ENCODE measurements at places on chromosomes 2 and 18.

DNA sequence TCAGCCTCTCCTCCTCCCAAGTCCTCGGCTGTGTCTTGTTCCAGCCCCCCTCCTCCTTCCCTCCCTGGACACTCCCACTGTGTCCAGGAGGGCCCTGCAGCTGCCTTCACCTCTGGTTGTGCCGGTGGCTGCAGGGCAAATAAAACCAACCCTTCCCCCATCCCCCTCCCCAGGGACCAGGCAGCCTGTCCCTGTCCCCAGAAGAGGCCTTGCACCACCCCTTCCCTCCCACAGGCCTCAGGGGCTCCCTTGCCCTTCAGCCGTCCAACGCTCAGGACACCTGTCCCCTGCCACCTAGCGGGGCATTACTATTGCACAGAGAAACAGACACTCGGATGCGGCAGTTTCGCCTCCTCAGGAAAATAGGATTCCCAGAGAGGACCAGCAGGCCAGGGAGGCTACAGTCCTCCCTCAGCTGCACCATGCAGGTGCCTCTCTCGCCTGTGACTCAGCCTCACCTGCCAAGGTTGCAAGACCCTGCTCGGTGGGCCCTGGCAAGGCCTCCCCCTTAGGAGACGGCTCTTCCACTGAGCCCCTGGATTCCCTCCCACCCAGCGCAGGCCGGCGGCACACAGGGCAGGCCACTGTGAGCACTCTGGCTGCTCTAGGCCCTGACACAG, 5.5 kb upstream of the GPC1 start:
- DNase-seq = no peak

DNA sequence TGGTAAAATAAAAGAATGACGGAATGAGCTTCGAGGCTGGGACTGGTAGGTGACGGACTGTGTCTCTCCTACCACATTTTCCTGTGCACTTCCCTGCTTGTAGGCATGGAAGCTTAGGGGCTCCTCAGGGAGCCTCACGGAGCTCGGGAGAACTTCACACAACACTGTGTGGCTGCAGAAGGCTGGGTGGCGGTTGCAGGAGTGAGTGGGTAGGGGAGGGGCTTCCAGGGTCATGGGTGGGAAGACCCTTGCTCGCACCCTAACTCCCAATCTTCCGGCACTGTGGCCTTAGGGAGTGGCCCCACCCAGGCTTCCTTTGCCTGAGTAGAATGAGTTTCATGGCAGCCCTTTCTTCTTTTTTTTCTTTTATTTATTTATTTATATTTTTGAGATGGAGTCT, 128.6 kb downstream of the INHBB start:
- DNase-seq = no peak

DNA sequence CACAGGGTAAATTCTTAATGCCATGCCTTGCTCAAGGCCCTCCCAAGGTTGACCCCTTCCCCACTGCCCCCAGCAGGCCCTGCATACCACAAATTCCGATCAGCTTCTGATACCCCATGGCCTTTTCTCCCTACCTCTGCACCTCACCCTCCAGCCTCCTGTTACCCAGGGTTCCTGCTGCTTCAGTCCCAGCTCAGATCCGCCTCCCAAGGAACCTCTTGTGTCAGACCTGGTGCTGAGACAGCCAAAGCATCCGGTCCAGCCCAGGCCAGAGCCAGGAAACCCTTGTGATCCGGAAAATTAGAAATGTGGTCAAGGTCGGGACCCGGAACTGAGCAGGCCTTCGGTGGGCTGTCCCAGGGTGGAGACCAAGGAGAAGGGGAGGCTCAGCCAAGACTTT, 231.3 kb downstream of the BCL2 start:
- no peak for DNase-seq

- DNase-seq = peak; percentile 69
Observed at GRCh38 chr2:10668402-10669012, 21.3 kb downstream of the NOL10 start.

DNA sequence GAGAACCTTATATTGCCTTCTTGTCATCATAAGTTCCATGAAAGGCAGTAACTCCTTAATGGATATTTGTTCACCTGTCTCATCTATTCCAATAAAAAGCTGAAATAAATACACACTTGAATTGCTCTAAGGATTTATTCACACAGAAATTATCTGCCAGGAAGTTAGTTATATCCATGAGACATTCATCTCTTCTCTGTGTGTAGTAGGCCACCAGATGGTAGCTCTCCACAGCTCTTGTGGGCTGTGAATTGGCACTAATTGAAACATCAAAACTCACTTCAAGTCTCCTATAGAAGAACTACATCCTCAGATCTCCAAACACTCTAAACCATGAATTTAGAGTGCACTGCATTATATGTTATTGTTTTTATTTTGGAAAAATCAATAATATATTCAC, 189.6 kb downstream of the DSC3 start:
- no peak for DNase-seq

DNA sequence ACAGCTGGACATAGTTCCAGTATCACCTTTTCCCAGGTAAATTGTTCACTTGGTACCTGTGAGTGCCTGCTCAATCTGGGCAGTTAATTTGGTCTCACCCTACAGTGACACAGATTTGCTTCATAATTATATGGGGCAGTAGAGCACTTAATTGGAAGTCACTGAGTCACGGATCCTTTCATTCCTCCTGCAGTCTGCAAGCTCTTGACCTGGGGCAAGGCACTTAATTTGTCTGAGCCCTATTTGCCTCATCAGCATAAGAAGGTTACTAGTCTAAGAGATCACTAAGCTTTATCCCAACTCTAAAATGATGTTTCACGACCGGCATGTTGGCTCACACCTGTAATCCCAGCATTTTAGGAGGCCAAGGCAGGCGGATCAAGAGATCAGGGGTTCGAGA, 8.9 kb downstream of the FBXO36 start:
- no peak for DNase-seq

GRCh38 chr2:74078466-74078865, 69.2 kb downstream of the BOLA3 start:
- no peak for DNase-seq

GRCh38 chr18:35240664-35241447, at the start of gene ZNF397:
ZNF397 (plus strand) TSS chr18:35241034; CDS start chr18:35242471, 1,437 bp downstream.
- DNase-seq = peak; percentile 96

DNA sequence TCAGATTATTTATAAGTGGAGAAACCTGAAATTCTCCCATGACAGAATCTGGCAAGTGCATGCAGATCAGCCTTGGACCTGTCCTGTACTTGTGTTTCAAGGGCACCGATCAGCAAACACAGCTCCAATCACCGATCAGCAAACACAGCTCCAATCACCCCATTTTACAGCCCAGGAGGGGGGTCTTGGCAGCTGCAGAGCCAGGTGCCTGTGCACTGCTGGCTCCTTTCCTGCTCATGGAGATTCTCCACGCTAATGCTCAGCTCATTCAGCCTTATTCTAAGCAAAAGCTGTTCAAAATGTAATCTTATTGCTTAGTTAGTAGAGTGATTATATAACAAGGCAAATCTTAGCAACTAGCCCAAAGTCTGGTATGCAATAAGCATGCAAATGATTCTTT, 623.1 kb upstream of the HS6ST1 start:
- DNase-seq = no peak

GRCh38 chr2:111135910-111136297, 15.2 kb downstream of the BCL2L11 start:
- DNase-seq = peak; percentile 30

DNA sequence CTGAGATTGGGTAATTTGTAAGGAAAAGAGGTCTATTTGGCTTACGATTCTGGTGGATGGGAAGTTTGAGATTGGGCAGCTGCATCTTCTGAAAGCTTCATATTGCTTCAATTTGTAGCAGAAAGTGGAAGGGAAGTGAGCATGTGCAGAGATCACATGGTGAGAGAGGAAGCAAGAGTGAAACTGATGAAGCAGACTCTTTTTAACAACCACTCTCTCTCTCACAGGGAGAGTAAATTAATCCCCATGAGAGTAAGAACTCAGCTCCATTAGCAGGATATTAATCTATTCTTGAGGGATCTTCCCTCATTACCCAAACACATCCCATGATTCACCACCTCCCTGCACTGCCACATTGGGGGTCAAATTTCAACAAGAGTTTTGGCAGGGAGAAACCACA, 298.5 kb upstream of the CELF4 start:
- no peak for DNase-seq

- no peak for DNase-seq
Observed at GRCh38 chr2:80546766-80547165, 242.2 kb upstream of the LRRTM1 start.

DNA sequence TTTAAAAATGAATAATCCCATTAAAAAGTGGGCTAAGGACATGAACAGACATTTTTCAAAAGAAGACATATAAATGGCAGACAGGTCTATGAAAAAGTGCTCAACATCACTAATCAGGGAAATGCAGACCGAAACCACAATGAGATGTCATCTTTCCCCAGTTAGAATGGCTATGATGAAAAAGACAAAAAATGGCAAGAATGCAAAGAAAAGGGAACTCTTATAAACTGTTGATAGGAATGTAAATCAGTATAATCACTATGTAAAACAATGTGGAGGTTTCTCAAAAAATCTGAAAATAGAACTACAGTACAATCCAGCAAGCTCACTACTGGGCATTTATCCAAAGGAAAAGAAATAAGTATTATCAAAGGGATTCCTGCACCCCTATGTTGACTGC, 169.2 kb downstream of the METTL4 start:
- peak; percentile 89 for DNase-seq

DNA sequence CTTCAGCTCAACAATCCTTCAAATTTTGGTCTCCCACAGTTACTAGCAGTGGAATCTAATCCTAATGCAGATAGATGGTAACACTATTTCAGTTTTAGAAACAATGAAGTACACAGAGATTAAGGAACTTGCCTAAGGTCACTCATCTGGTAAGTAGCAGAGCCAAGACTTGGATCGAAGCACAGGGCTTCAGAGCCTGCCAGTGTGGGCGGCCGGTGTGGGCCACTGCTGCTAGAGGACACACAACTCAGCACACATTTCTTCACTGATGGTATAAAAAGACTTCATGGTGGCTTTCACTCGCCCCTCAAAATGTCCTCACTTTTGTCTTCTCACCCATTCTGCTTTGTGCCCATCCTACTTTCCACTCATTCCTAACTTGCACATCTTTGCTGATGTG, 11.1 kb downstream of the C2orf74 start:
- no peak for DNase-seq

DNA sequence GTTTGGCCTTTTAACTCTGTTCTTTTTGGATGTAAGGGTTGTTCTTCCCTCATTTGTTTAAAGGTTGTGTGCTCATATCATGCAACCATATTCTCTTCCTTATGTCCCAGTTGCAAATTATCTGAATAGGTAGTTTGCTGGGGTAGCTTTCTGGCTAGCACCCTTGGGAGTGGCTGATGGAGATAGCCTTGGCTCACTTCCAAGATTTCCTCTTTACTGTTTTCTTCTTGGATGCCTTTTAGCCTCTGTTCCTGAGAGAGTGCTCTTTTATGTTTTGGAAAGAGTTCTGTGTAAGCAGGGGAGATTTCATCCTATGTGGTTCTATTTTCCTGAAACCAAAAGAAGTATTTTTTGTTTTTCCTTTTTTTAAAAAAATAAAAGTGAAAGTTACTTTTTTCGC, 25.4 kb downstream of the USP14 start:
- peak; percentile 35 for DNase-seq

GRCh38 chr2:121943285-121943684, 187.8 kb downstream of the TSN start:
- DNase-seq = no peak

GRCh38 chr2:236360496-236360895, 96.3 kb upstream of the ASB18 start:
- DNase-seq = no peak

GRCh38 chr2:237588044-237588696, 2.4 kb downstream of the RAB17 start:
- no peak for DNase-seq

GRCh38 chr2:207469451-207469850, 60.3 kb upstream of the CREB1 start:
- no peak for DNase-seq

DNA sequence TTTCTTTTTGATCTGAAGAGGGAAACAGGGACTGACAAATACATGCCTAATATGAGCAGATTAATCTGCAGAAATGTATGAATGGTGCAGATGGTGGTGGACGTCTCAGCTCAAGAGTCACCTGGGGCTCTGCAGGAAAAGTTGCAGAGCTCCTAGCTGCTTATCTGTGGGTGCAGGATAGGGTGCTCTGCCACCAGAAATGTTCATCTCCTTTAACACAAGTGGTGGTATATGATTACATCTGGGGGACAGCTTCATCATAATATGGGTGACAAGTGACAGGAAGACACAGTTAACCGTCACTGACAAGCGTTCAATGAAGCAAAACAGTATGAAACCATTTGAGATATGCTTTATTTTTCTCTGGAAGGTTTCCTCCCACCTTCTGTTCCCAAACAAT, 121.2 kb upstream of the LINC00305 start:
- DNase-seq = no peak

DNA sequence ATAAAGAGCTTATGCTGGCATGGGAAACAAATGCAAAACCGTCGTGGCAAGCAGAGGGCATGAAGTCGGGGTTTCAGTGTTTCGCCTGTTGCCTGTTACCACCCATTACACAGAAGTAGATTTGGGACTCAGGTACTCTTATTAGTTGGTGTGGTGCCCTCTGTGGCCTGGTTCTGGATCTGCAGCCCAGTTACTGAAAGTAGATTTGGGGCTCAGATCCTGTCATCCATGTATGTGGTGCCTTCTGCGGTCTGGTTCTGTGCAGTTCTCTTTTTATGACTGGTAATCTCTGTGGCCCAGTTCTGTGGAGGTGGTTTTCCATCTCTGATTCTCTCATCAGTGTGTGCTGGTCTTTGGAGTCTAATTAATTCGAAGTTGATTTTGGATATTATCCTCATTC, 45.2 kb downstream of the ADNP2 start:
- DNase-seq = peak; percentile 28

DNA sequence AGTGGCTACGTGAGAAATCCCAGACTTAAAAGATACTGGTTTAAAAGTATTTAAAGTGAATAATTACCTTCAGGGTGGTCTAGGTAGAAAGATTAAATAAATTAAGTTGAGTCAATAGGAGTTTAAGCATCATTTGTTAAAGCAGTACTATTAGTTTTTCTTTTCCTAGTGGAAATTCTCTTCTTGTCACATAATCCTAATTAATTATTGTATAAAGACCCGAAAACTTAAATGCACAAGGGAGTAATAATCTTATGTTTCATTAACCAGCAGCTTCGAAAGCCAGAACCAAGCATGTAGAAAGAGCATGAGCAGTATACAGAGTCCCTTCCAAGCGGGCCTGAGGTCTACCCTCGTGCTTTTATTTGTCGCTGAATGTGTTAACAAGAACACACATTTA, 90.2 kb upstream of the SKOR2 start:
- DNase-seq = no peak

DNA sequence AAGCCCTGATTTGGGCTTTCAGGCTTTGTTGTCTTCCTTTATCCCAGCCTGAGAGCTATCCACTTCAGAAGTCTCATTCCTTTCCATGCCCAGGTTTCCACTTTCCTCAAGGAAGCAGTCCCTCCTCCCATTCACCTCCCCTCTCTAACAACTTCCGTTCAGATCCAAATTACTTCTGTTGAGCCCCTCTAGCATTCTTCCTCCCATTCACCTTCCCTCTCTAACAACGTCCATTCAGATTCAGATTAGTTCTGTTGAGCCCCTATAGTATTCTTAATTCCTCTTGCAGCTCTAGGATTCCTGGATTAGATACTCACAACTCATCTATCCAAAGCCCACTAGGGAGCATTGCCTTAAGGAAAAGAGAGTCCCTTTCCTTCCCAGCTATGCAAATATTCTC, 216.8 kb downstream of the RAD51AP2 start:
- DNase-seq = no peak
